ENCODE measurements at places on chromosomes 3 and 15. TPM values are rescaled to one million over a fixed set of nuclear protein-coding genes. Genes with fewer than 3 reads are reported as not detected.

The WDR93 gene
- total RNA-seq = not detected

The CMTM6 gene
- total RNA-seq = 49.8 TPM

The SAMMSON gene
- not detected for total RNA-seq

The MITF gene
- not detected for total RNA-seq

The NR1I2 gene
- 1.0 TPM for total RNA-seq

The SLC12A8 gene
- total RNA-seq = 1.6 TPM

The PCLAF gene
- total RNA-seq = 109 TPM

The TMIE gene
- total RNA-seq = 0.81 TPM

The GPR87 gene
- not detected for total RNA-seq

The KLHL6 gene
- total RNA-seq = 32.6 TPM

The COL8A1 gene
- total RNA-seq = not detected

The CLDN1 gene
- total RNA-seq = 0.77 TPM

The NCKIPSD gene
- 69.7 TPM for total RNA-seq

The IGSF11 gene
- not detected for total RNA-seq

The P2RY14 gene
- total RNA-seq = 0.70 TPM

The RTP3 gene
- total RNA-seq = not detected

The ZIC4 gene
- not detected for total RNA-seq

The ACP3 gene
- not detected for total RNA-seq

The SIDT1 gene
- 21.0 TPM for total RNA-seq

The LRRC31 gene
- not detected for total RNA-seq

The PLIN1 gene
- total RNA-seq = 1.1 TPM

Measured in activated CD8-positive, alpha-beta T cell treated with anti-CD3 and anti-CD28 coated beads for 36 hours (primary cell).